ENCODE measurements at places on chromosomes 16 and 17.

DNA sequence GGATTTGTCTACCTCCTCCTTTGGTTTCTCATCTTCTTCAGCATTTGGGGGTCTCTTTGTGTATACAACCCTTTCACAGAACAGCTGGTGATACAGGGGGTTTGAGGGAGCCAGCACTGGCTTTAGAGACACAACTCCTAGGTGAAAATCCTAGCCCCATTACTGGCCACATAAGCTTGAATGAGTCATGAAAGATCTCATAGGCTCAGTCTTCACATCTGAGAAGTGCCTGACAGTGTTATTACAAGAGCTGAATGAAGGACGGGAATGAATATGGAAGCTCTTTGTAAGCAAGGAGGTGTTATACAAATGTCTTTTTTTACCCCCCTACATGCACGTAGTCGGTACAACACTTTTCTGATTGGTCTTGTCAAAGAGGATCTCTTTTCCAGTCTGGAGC, 1.7 kb upstream of the B4GALNT2 start:
- DNase-seq: no peak

DNA sequence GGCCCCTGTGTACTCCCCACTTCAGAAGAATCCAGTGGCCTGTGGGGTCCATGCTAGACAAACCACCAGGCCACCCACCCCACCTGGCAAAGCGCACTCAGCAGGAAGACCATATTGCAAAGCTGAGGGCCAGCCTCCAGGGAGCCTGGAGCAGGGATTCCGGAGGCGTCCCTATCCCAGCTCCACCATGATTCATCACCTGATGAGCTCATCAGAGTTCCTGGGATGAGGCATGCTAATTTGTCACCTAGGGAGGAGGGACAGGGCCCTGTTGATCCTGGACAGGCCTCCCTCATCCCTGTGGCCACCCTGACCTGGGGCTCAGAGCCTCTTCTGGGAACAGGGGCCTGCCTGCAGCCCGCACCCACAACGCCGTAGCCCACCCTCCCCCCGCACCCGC, 131.6 kb upstream of the PLCG2 start:
- DNase-seq: peak; percentile 89

DNA sequence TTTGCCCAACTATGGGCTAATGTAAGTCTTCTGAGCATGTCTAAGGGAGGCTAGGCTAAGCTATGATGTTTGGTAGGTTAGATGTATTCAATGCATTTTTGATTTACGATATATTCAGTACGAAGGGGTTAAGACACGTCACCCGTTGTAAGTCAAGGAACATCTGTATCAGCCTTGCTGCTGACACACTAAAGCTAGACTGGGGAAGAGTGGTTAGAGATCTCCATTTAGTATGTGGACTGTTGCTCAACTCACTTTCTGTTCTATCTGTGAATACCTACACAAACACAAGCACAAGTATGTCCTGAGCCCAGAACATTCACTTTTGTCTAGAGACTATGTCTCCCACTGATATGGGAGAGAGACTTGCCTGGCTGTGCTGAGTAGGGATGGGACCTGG, 71.5 kb downstream of the VMP1 start:
- no peak for DNase-seq

DNA sequence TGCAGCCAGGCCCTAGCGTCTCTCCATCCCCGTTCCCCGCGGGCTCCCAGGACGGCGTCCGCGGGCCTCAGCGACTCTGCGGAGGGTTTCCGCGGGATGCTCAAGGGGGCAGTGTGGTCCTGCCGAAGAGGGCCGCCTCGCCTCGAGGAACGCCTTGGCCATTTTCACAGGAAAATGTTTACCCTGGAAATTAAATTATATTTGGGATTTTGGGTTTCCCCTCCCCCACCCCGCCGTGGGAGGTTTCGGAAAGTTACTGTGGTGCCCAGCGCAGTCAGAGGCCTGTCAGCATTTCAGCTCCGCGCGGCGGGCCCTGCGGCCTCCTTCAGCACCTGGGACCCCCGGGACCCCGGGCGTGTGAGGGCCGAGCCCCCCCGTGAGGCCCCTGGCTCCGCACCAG, 94.5 kb downstream of the PCTP start:
- peak; percentile 58 for DNase-seq

DNA sequence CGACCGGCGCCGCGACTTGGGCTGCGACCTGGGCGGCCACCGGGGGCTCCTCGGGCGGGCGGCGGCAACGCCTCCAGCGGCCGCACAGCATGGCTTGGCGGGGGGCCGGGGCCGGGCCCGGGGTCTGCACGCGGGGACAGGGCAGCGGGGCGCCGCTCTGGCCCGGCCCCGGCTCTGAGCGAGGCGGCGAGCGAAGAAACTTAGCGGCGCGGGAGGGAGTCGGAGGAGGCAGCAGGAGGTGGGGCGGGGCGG, at the start of gene PLCD3:
Gene PLCD3, minus strand, starts transcription at position 196 of the 252 bp plus-strand sequence. Its CDS starts 105 bp downstream, at position 91.
- no peak for DNase-seq

GRCh38 chr16:1362807-1363206, 11.1 kb downstream of the GNPTG start:
- no peak for DNase-seq

- no peak for DNase-seq
These were observed 4.4 kb upstream of the HOXB13 start for GRCh38 chr17:48732688-48733629.

DNA sequence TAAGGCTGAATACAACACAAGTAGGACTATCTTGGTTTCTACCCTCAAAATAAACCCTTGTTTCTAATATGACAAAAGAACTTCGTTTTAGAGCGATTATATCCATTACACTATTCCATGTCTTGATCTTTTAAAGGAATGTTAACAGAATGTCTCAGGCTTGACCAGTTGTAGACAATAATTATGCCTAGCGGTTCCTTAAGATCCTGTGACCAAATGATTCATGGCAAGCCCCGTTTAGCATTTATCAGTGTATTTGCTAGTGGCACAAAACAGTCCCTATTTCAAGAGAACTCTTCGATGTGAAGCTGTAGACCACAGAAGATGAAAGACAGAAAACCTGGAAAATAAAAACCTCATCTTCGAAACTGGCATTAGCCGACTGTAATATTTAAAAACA, 200.9 kb upstream of the SOX9 start:
- DNase-seq: no peak

DNA sequence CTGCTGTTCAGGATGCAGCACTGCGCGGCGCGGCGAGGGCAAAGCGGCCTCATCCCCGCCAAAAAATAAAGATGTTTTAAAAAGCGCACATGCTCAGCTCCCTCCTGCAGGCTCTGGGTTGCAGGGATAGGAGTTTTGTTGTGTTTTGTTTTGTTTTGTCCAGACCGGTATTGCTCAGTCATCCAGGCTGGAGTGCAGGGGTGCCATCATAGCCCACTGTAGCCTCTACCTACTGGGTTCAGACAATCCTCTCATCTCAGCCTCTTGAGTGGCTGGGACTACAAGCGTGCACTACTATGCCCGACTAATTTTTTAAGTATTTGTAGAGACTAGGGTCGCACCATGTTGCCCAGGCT, 636 bp downstream of the WWOX start:
- DNase-seq: no peak
